Prostate gland (tissue), 2 donors: ENCODE measurements at places on chromosomes 2 and 18. TPM values are rescaled to one million over a fixed set of nuclear protein-coding genes. Genes with fewer than 3 reads are reported as not detected.

GRCh38 chr2:182359027-182359989, 67.5 kb downstream of the PDE1A start:
- no peaks in the 10 kb centered on the region for H3K27me3 ChIP-seq
- no peaks in the 10 kb centered on the region for H3K36me3 ChIP-seq
- no peak for DNase-seq
- H3K4me1 ChIP-seq: no peaks in the 10 kb centered on the region
- peak overlapping the region; percentile 4 for H3K27ac ChIP-seq
- H3K4me3 ChIP-seq: no peak overlapping the region

Gene POU3F3
- 2.2 TPM for total RNA-seq

DNA sequence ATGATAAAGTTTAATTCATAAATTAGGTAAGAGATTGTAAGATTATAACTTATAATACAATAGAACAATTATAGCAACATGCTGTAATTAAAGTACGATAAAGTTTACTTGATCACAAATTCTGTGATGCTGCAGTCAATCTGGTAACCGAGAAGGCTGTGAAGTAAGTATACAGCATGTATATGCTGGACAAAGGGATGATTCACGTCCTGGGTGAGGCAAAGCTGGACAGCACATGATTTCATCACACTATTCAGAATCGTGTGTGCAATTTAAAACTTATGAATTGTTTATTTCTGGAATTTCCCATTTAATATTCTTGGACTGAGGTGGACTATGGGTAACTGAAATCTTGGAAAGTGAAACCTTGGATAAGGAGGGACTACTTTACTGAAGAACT, 522.2 kb upstream of the CNTNAP5 start:
- H3K27ac ChIP-seq: no peak overlapping the region
- DNase-seq: no peak
- no peaks in the 10 kb centered on the region for H3K4me1 ChIP-seq
- no peak overlapping the region for H3K4me3 ChIP-seq

Gene DAPL1
- not detected for total RNA-seq

- no peak overlapping the region for H3K4me3 ChIP-seq
- no peaks in the 10 kb centered on the region for H3K36me3 ChIP-seq
- peaks cover 12% of the 10 kb centered on the region for H3K4me1 ChIP-seq
- no peaks in the 10 kb centered on the region for H3K27me3 ChIP-seq
- no peak for DNase-seq
- no peak overlapping the region for H3K27ac ChIP-seq
These were observed 112.9 kb downstream of the SEPTIN10 start for GRCh38 chr2:109500910-109501309.

Gene DUSP2
- total RNA-seq: 45.7 TPM

DNA sequence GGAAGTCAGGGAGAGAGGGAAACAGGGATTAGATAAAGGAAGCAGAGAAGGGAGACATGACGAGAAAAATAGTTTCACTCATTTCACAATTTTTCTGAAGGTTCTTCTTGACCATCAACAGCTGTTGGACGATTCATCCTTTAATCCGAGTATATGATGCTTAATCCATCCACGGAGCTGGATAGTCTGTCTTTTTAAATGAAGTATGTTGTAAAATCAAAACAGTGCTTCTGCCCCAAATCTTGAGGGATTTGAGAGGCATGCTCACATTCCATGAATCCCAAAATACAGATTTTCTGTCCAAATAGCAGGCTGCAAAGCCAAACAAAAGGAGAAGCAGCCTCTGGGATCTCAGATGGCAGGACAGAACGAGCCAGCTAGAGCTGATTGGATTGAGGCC, 47.5 kb downstream of the EPAS1 start:
- H3K36me3 ChIP-seq: no peaks in the 10 kb centered on the region
- H3K4me1 ChIP-seq: no peaks in the 10 kb centered on the region
- H3K4me3 ChIP-seq: no peak overlapping the region
- no peaks in the 10 kb centered on the region for H3K27me3 ChIP-seq
